ENCODE measurements at places on chromosomes 4 and X. TPM values are rescaled to one million over a fixed set of nuclear protein-coding genes. Genes with fewer than 3 reads are reported as not detected.

TMPRSS11B gene
- not detected for polyA plus RNA-seq

DDX3X gene
- 119 TPM for polyA plus RNA-seq

CRMP1 gene
- 24.0 TPM for polyA plus RNA-seq

MTNR1A gene
- polyA plus RNA-seq, result not detected

FIP1L1 gene
- polyA plus RNA-seq, result 44.9 TPM

MAP7D2 gene
- 0.53 TPM for polyA plus RNA-seq

CDS1 gene
- polyA plus RNA-seq, result 0.13 TPM

MAGEC2 gene
- polyA plus RNA-seq, result not detected

FGD1 gene
- polyA plus RNA-seq, result 22.1 TPM

AKAP14 gene
- not detected for polyA plus RNA-seq

CORIN gene
- polyA plus RNA-seq, result 2.0 TPM

GAGE12H gene
- polyA plus RNA-seq, result not detected

HMX1 gene
- polyA plus RNA-seq, result 0.12 TPM

TRO gene
- 118 TPM for polyA plus RNA-seq

DMD gene
- 60.3 TPM for polyA plus RNA-seq

CHRNA9 gene
- polyA plus RNA-seq, result not detected

CLCN5 gene
- 70.4 TPM for polyA plus RNA-seq

KIAA1210 gene
- polyA plus RNA-seq, result 0.22 TPM

CDX4 gene
- not detected for polyA plus RNA-seq

INTS6L gene
- polyA plus RNA-seq, result 11.9 TPM

CSAG1 gene
- not detected for polyA plus RNA-seq

Data from muscle of leg (tissue), 16 donors.